ENCODE measurements at places on chromosomes 13 and 19.

- DNase-seq = no peak
These were observed 1.1 kb upstream of the FARP1 start for GRCh38 chr13:98141509-98142379.

GRCh38 chr13:28505543-28506135 is 10.7 kb upstream of the FLT1 start:
- no peak for DNase-seq

DNA sequence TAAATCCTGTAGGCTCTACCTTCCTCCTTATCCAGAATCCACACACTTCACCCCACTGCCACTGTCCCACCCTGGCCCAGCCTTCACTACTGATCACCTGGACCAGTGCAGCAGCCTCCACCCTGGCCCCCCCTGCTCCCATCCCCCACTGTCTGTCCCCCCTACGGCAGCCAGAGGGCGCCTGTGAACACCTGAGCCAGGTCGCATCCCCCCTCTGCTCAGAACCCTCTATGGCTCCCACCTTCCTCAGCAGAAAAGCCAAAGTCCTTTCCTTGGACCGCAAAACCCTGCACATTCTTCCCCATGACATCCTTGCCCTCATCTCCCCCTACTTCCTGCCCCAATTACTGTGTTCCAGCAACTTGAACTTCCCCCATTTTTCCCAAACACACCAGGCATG is 20.6 kb downstream of the ELAVL3 start:
- peak; percentile 36 for DNase-seq

DNA sequence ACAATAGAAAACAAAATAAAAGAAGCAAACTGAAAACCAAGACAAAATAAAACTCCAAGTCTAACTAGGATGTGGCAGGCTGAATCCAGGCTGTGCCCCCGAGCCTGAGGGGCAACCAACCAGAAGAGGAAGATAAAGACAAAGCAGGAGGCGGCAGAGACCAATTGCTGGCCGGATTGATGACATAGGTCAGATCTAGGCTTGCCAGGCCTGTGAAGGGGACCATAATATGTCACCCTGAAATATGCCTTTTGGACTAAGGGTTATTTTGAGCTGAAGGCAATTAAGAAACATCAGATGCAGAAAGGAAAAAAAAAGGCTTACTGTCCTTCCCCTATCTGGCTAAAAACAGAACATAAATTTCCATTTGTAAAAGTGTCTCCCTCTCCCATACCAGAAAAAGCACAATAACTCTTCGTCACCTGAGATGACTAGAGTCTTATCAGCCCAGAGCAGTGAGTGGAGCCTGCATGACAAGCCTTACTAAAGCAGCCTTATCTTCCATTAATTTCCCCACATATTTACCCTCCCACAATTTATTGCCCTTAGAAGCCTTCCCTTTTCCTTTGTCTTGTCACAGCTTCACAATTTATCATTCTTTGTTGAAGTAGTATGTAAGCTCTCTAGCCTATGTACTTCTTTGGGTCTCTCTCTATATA is 22.8 kb downstream of the ATP8A2 start:
- no peak for DNase-seq

GRCh38 chr13:47549219-47549752 is 451.8 kb downstream of the SUCLA2 start:
- DNase-seq = no peak

DNA sequence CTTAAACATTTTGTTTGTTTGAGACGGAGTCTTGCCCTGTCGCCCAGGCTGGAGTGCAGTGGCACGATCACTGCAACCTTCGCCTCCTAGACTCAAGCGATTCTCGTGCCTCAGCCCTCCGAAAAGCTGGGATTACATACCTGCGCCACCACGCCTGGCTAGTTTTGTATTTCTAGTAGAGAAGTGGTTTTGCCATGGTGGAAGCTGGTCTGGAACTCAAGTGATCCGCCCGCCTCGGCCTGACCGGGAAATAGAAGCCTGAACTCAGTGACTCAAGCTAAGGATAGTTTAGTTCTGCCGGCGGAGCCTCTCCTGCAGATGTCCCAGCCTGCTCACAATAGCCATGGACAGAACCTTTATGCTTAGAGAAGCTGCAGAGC is 53.0 kb upstream of the ZNF254 start:
- peak; percentile 45 for DNase-seq

DNA sequence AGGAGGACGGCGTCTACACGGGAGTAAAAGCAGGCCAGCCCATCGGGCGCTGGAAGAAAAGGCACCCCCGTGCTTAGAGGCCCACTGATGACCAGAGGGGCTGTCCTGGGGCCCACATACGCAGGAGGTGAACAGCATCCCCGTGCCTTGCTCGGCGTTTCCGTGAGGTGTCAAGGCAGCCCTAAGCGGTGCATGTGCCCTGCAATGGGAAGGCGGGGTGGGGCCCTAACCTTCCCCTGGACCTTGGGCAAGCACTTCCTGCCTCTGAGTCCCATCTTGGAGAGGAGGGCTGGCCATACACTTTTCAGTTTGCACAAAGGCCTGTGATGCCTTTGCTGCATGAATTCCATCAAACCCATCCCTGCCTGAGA is 47.8 kb upstream of the ATP11A start:
- no peak for DNase-seq

DNA sequence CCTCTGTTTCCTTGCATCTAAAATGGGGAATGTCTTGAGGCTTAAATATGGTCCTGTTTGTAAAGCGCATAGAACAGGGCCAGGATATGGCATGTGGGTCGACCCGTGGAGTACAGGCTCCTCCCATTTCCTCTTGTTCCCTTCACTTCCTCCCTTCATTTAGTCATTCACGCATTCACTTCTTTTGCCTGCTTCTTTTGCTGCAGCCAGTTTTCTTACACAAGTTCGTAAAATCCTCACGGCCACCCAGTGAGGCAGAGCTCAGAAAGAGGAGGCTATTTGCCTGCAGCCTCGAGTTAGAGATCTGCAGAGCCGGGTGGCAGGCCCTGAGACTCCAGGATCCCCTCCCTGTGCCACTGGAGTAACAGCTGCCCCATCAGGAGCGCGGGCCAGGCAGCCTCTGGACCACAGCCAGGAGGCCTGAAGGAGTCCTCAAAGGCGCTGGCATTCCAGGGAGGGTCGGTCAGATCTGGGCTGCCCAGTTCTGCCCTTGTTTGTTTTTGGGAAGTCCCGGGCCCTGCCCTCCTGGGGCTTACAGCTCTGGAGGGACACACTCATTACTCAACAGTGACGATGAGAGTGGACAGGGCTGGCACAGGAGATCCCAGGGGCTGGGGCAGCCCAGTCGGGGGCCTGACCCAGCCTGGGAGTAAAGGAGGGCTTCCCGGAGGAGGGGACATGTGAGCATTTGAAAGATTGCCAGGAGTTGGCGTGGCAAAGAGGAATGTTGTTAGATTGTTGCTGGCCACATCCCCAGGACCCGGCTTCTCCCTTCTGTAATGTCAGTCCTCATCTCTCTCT is 4.6 kb downstream of the PPP5C start:
- DNase-seq = peak; percentile 35

GRCh38 chr19:56477429-56478338 is 539 bp upstream of the ZNF667 start:
- peak; percentile 76 for DNase-seq

- no peak for DNase-seq
These were observed 272.6 kb downstream of the EFNB2 start for GRCh38 chr13:106262886-106263285.

GRCh38 chr13:28338006-28338574 is 156.8 kb downstream of the FLT1 start:
- no peak for DNase-seq

DNA sequence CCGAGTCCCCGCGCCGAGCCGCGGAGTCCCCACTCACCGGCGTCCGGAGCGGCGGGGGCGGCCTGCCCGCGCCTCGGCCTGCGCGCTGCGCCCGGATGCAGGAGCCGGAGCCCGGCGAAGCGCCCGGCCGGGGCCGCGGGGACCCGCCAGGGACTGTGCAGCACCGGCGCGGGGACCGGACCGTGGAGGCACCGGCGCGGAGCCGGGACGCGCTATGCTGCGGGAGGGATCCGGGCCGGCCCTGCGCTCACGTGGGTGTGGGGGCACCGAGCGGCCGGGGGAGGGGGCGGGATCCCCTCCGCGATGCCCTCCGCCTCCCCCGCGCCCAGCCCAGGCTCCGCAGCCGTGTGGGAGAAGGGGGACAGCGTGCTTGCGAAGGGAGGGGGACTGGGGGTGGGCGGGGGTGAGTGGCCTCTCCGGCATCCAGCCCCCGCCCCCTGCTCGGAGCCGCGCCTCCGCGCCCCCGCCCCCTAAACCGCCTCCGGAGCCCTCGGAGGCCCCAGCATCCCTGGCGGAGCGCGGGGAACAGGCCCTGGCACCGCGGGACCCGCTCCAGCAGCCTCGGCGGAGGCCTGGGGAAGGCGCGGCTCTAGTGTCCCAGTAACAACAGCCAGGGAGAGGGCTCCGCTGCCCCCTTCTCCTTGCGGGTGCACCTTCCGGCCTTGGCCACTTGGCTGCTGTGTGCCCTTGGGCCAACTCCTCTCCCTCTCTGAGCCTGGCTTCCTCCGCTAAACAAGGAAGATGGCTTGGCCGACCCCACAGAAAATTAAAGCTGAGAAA is at the start of gene SLC1A6:
Gene SLC1A6 (minus strand): TSS at position 389 of the 780 bp plus-strand sequence. CDS start 6,954 bp downstream, outside the sequence.
- DNase-seq = no peak

DNA sequence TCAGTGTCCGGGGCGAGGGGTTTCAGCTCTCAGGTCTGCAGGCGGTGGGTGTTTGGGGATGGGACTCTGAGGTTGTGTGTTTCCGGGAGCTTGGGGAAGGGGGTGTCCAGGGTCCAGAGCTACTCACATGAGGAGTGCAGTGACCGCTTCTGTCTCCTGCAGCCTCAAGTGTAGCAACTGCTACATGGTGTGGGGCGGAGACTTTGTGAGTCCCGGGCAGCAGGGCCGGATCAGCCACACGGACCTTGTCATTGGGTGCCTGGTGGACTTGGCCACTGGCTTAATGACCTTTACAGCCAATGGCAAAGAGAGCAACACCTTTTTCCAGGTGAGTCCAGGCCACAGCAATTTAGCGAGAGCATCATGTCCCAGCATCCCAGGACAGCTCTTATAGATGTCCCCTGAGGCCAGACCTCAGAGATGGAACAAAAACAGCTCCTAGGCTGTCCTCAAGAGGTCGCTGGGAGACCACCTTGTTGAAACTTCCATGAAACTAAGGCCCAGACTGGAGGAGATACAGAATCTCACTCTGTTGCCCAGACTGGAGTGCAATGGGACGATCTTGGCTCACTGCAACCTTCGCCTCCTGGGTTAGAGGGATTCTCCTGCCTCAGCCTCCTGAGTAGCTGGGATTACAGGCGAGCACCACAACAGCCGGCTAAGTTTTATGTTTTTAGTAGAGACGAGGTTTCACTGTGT is 44.9 kb downstream of the RYR1 start:
- no peak for DNase-seq

GRCh38 chr13:74819549-74819948 is 662.4 kb downstream of the TBC1D4 start:
- DNase-seq = no peak

GRCh38 chr13:42083138-42083770 is 34.8 kb downstream of the DGKH start:
- DNase-seq = no peak

DNA sequence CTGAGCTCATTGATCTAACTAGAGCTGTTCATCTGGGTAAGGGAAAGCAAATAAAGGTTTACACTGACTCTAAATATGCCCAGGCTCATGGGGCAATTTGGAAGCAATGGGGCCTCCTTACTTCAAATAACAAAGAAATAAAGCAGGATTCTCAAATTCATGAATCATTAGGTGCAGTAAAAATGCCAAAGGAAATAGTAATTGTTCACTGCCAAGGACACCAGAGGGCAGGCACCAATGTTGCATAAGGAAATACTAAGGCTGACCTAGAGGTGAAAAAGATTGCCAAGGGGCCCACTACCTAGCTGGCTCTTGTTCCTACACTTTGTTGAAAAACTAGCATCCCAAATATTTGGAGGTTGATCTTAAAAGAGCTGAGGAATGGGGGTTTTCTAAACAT is 1686.7 kb upstream of the MIR17HG start:
- DNase-seq = no peak

- no peak for DNase-seq
These were observed 583 bp downstream of the TECR start for GRCh38 chr19:14530005-14530348.

DNA sequence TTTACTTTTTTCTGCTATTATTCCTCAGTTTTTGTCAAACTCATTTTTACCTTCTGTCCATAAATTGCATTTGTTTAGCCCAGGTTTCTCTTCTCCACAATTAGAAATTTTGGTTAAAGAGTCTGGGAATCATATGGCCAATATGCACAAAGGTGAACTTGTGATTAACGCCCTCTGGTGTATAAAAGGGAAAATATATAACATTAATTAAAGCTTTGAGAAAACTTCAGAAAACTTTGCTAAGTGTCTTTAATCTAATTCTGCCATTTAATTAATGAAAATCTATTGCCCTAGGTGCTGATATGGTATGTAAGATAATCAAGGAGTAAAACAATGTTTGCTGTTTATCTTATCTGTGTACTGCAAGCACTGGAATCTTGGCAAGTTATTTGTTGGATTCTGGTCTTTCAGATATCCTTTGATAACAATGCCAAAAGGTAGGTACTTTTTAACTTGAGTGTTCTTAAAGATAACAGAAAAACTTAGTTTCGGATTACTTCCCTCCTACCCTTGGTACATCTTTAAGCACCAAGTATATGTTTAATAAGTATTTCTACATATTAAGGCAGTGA is 402.6 kb downstream of the SUCLA2 start:
- DNase-seq = no peak

- DNase-seq = no peak
These were observed 11.1 kb downstream of the PROZ start for GRCh38 chr13:113169277-113170272.

DNA sequence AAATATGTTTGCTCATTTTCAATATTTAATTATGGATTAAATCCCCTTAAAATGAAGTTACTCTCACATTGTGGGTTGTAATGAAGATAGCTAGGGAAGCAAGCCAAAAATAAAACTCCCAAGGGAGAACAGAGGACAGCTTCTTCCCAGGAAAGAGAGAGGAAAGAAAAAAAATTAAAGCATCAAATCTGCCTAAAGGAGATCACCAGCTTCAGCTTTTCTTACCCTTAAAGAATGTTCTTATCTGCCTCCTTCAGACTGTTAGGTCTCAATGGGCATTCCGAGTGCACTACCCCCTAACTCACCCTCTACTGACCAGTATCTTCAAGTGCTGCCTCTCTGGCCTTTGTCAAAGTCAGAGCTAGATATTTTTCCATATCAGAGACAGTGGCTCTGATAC is 55.2 kb downstream of the XPO4 start:
- no peak for DNase-seq

DNA sequence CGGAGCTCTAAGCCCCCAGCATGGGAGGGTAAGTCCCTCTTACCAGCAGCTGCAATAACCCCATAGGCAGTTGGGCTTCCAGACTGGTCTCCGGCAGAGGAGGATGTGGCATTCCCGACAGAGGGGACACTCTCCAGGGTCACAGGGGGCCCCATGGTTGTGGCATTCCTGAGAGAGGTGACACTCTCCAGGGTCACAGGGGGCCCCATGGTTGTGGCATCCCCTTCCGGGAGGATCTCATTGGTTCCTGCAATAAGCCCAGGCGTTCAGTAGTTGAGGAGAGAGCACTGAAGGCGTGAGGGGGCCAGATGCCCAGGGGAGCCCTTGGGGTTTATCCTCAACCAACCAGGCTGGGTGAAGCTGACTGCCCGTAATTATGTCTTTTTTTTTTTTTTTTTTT is 5.4 kb downstream of the CD320 start:
- no peak for DNase-seq

GRCh38 chr13:43245374-43245964 is 222.1 kb downstream of the DNAJC15 start:
- no peak for DNase-seq

All from activated CD4-positive, alpha-beta T cell treated with anti-CD3 and anti-CD28 coated beads for 48 hours (primary cell).